SJCRH30 (cell line): ENCODE measurements at places on chromosomes 11 and 22.
A peak's percentile ranks its signal among the peaks of the same experiment; 100 is the strongest.

- no peak for DNase-seq
Observed at GRCh38 chr22:30192427-30192826, 54.1 kb downstream of the LIF start.

- DNase-seq = no peak
Observed at GRCh38 chr11:132106096-132106982, 735.9 kb downstream of the NTM start.

DNA sequence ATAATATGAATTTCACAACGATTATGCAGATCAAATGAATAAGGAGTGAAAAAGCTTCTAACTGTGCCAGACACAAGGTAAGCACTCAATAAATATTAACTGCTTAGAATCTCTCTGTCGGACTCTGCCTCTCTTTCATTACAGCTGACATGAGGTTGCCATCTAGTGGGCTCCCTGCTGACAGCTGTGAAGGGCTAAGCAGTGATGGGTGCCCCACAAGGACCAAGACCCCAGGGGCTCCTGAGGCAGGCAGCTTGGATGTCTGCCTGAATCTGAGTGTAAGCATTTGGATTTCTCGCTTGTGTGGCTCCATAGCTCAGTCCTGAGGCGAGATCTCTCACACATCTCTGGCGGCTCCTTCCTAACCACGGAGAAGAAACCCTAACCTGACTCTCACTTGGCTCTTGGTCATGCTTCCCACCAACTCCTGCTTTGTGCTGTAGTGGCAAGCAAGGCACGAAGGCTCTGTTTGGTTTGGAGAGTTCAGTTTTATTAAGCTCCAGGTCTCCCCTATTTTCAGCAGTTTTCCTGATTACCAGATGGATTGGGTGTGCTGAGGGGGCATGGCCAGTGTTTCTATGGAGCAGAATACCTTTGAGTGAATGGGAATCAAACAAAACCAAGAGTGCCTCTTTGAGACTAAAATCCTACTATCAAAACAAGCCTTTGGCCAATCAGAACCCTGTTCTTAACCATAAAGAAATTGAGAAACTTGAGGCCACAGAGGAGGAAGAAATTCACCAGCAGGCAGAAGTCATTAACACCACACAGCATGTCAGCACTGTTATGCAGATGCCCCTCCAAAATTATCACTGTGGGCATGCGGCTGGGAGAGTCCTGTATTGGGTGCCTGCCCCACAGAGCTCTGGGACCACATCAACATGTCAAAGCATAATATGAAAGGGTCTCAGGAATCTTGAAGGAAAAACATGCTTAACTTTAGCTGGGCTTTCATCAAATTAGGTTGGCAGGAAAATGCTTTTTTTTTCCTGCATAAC lies 152.8 kb upstream of the NTM start:
- no peak for DNase-seq

GRCh38 chr11:95736809-95737208 lies 52.8 kb downstream of the FAM76B start:
- DNase-seq = no peak

DNA sequence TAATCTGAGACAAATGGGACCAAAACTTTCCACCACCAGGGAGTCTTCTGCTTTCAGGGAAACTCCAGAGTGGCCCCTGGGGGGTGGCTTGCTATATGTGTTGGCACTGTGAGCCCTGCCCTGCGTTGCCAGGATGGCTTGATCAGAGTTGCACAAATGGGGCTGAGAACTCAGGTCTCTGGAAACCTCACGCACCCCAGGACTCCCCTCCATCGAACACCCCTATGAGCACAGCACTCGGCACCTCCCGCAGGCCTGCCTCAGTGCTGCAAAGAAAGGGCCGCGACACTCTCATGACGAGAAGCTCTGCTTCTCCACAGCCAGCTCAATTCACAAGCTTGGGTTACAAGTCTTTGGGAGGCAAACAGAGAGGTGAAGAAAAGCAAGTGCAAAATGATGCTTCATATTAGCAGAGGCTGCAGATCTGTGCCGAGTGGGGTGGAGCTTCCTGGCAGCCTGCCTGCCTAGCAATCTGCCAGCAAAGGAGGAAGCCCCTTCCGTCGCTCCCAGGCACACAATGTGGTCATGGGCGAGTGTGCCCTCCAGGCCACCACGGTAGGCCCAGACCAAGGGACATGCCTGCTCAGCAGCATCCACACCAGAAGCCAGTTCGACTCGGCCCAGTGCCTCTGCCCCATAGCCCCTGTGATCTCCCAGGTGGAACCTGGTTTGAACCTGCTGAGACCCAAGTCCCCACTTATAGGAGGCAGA lies 55.7 kb downstream of the MYH9 start:
- no peak for DNase-seq

DNA sequence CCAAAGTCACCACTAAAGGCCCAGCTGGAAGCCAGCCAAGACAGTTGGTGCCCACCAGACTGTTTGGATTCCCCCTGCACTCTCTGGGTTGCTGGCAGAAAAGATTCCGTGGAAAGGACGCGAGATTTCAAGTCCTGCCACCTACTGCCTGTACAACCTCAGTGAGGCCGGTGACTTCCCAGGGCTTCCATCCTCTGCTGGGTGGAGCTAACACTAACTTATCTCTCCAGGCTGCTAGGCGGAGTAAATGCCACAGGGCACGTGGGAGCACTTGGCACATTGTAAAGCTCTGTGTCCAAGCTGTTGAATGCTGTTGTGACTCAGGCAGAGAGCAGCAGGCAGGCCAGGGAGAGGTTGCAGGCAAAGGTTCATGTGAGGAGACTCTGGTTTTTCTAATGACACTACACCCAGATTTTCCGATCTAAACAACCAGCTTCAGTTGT lies 50.9 kb upstream of the CDON start:
- DNase-seq = peak; percentile 74

GRCh38 chr11:17561526-17561925 lies 14.5 kb downstream of the OTOG start:
- DNase-seq = no peak

- peak; percentile 82 for DNase-seq
Observed at GRCh38 chr22:38868886-38869381, 3.1 kb downstream of the CBX6 start.

- no peak for DNase-seq
Observed at GRCh38 chr11:126510621-126511370, 155.3 kb downstream of the ST3GAL4 start.
